Hippocampal formation (tissue), 2 donors: ENCODE measurements at places on chromosomes 16 and 17.

DNA sequence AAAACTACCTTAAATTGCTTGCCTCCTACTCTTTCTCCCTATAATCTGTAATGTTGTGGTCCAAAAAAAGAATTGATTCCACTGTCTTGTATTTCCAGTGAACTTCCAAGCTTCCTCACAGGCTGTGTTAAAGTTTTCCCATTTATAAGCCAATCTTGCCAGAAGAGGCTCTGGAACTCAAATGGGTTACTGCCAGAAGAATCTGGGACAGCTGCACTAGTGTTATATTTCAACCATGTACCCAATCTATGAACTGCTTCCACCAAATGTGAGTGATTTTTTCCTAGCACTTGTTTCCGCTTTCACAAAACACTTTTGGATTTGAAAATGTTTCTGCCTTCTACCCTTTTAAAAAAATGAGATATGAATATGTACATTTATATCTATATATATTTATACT, 1.8 kb downstream of the CCDC43 start:
- DNase-seq = no peak

GRCh38 chr17:67509390-67510287, 132.6 kb downstream of the PITPNC1 start:
- DNase-seq = no peak

DNA sequence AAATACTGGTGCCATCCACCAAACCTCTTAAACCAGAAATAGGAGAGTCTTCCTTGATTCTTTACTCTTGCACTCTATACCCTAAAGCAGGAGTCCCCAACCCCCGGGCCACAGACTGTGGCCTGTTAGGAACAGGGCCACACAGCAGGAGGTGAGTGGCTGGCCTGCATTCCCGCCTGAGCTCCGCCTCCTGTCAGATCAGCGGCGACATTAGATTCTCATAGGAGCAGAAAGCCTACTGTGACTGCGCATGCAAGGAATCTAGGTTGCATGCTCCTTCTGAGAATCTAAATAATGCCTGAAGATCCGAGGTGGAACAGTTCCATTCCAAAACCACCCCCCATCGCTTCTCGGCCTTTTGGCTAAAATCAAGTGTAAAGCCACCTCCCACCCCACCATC, 30.3 kb upstream of the SRCIN1 start:
- no peak for DNase-seq

DNA sequence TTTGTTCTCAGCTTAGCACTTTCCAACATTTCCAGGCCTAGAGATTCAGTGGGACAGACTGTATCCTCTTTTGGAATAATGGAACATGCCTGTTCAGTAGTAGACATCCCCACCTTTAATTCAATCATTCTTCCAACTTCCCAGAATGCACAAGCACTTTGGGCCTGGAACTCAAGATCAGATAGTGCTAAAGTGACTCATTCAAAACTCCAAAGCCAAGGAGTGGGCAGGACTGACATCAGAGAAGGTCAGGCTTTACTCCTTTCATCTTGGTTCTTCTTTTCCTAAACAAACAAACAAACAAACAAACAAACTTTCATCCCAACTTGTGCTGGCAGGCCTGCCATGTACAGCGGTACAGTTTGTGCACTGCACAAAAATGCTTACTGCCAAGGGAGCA, 172.0 kb downstream of the AXIN2 start:
- no peak for DNase-seq

DNA sequence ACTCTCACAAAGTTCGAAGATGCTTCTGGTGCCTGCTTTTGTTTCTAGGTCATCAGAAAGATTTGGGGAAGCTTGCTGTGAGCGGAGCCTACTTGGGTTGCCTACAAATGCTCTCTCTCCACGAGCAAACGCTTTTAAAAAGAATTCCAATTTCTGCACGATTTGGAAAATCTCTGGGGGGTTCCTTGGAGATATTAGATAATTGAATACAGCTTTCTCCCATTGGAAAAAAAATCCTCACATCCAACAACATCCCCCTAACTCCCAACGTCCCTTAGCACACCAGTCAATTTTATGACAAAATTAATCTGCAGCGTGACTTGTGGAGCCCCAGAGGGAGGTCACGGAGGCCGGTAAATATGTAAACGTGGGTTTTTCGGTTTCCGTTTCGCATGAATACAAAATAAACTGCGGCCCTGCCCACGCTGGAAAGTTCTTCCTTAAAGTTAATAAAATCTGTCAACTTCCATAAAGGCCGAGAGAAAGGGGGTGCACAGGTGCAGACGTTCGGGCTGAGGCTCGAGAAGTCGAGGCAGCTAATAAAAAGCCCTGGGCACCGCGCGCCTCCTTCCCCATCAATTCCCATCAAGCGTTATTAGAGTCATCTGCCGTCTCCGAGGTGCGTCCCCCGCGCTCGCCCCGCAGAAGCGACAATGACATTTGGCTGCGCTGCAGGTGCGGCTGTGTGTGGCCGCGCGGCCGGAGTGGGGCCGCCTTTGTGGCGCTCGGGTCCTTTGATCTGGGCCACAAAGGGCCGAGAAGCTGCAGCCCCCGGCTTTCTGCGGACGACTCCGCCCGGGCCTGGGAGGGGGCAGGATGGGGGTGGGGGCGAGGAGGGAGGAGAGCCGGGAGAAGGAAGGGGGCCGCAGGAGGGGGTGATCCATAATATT, 37.6 kb downstream of the SALL1 start:
- no peak for DNase-seq
